ENCODE measurements at places on chromosomes 5 and 9. TPM values are rescaled to one million over a fixed set of nuclear protein-coding genes. Genes with fewer than 3 reads are reported as not detected.
A peak's percentile ranks its signal among the peaks of the same experiment; 100 is the strongest.

DNA sequence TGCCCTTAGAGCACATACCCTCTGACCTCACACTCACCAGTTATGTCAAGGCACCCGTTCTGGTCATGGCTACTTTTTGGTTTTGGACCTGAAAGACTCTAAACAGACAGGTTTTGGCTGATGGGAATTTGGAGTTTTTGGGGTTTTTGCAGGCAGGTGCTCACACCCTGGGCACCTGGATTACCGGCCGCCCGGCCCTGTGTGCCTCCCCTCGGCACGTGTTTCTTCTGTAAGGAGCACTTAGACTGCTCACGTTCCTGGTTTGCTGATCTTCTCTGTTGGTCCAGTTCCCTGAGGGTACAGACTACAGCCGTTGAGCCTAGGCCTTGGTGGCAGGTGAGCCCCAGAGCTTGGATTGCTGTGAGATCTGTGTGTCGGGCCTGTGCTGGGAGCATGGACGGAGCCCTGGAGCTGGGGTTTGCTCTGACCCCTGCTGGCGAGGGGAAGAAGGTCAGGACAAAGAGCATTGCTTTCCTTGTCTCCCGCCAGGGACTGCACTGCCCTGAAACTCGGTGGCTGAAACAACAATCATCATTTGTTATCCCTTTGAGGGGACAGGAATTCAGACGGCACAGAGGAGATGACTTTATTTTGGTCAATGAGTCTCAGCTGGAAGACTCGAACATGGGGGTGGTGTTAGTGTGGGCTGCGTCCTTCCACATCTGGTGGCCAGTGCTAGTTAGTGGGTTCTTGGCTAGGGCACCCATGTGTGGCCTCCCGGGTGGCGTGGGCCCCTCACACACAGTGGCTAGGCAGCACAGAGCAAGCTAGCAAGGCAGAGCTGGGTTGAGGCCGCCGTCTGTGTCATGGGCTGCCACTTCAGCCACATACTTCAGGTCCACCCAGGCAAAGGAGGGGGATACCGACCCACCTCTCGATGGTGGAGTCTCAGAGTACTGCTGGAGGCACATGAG, 76.4 kb downstream of the EHMT1 start:
- peak; percentile 80 for DNase-seq

DNA sequence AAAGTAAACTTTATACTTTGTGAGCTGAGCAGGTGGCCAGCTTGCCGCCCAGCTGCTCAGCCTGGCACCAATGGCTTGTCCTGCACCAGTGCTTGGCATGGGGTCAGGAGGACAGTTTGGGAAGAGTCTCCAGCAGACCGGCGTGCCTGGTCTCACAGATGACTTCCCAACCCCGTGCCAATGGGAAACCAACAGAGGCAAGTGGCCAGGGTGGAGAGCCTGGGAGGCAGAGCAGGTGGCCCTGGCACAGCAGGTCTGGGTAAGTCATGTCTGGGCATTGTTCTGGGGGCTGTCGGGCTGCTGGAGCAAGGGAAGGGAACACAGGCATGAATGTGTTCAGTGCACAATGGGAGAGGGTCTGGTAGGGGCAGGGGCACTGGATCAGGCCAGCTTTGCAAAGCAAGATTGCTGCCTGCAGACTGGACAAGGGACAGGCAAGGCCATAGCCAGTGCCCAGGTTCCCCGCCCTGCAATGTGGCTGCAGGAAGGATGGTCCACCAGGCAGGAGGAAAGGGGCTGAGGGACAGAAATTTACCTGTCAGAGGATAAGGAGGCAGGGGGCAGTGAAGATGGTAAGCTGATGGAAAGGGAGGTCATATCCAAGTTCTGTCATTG, 76.2 kb upstream of the ALDH1B1 start:
- no peak for DNase-seq

GRCh38 chr9:70411930-70412831, 2.3 kb downstream of the KLF9 start:
- DNase-seq = peak; percentile 81

Gene NFIB
- 624 TPM for total RNA-seq

DNA sequence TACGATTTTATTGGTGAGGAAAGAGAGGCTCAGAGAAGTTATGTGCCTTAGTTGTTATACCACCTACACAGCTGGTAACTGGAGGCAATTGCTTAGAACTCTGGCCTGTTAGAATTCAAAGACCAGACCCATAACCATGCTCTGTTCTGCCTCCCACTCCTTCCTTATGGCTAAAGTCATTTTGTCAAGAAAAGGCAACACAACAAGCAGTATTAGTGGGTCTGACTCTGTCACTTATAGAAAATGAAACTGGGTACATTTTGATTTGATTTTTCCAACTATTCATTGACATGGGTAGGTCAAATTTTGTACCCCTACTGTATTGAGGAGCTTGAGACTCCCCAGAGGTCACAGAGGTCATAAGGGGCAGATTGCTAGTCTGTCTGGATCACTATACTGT, 44.5 kb upstream of the NR3C1 start:
- no peak for DNase-seq

Gene TAF1L
- not detected for total RNA-seq

DNA sequence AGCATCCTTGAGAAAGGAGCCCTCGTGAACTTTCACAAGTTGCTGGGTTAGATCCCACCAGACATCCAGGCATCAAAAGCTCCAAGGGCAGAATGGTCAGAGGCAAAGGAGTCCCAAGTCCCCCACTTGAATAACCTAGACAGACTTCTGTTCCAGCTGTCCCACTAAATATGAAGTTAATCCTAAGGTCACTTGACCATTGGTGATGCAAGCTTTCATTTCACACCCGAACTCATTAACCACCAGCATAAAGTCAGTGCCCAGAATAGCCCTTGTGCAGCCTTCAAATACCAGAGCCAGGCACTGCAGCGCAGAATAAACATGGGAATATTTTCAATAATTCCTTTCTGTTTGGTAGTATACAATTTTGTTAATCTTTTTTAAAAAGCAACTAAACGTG, 28.9 kb downstream of the OXCT1 start:
- DNase-seq = no peak

DNA sequence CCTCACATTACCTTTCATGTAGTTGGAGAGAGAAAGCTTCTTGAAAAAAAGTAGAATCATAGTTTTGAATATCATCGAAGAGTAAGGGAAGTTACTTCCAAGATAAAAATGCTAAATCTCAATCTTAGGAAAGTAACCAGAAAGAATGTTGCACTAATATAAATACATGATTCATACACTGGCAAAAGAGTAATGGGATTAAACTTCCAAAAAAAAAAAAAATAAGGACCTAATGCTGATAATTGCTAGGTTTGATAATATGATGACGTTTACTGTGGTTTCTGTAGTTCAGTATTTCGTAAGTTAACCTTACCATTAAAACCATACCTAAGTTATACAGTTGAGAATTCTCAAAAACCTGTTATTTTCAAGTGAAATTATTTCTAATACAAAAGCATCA, 573.8 kb upstream of the CDH9 start:
- DNase-seq = no peak

- DNase-seq = no peak
Observed at GRCh38 chr5:33659526-33660169, 218.9 kb downstream of the TARS1 start.

GRCh38 chr5:98424681-98425450, 348.6 kb upstream of the RGMB start:
- peak; percentile 64 for DNase-seq

Gene SURF6
- total RNA-seq = 138 TPM

Gene DIPK1B
- total RNA-seq = 10.4 TPM

GRCh38 chr5:103452089-103452488, 110.5 kb downstream of the NUDT12 start:
- DNase-seq = no peak

DNA sequence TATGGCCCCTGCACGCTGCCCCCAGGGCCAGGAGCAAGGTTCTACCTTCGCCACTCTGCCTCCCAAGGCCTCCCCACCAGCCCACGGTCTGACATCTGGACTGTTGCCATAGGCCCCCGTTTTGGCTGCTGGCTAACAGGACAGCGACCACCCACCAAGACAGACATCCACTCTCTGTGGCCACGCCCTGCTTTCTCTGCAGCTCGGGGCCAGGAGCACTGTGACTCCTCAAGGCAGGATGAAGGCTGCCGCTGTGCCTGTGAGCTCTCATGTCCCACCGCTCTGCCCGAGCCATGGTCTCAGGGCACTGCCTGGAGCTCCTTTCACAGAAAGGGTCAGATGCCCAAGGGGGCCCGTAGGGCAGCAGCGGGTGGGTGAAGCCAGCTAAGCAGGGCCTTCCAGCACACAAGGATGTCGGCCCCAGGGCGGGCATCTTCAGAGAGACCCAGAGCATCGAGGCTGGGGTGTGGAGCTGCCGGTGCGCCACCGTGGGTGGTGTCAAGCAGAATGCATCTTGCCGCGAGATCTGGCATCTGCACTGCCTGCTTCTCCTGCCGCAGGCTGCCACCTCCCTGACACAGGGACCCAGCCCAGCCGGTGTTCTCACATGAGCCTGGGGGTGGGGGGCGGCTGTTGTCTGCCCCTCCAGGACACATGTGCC, 92.2 kb upstream of the ADAMTS2 start:
- no peak for DNase-seq

Gene ST6GALNAC6
- total RNA-seq = 32.2 TPM

DNA sequence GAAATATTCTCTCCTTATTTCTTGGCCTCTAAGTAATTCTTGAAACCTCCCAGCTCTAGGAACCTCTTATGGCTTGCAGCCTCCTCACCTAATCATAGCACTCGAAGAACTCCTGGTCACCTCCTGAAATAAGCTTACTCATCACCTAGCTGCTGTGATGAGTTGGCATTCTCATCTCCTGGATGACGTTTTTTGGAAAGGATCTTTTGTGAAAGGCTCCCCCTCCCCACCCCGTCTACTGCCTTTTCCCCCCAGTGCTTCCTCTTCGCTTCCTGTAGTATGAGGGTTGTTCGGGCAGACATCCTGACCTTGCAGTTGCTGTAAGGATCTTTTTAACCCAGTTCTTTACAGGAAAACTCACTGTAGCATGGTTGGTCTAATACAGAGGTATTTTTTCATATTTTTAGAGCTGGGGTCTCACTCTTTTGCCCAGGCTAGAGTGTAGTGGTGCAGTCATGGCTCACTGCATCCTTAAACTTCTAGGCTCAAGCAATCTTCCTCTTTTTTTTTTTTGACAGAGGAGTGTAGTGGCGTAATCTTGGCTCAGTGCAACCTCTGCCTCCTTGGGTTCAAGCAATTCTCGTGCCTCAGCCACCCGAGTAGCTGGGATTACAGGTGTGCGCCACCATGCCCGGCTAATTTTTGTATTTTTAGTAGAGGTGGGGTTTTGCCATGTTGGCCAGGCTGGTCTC, 41.8 kb downstream of the ARHGAP26 start:
- no peak for DNase-seq

Gene PALM2AKAP2
- total RNA-seq = not detected

All from stomach (tissue), 19 donors.